ENCODE measurements at places on chromosomes 12 and 14.

DNA sequence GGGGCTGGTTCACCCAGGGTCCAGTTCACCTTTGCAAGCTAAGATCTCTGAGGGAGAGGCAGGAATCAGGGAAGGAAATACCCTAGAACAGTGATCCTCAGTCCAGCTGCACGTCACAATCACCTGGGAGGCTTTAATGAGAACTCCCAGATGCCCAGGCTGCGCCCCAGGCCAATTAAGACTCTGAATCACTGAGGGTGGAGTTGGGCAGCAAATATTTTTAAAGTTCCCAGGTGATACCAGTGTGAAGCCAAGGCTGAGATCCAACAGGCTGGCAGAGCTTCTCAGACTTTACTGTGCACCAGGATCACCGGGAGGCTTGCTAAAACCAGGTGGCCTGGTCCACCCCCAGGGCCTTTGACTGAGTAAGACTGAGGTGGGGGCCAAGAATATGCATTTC lies 23.8 kb downstream of the MYL2 start:
- DNase-seq = no peak

GRCh38 chr12:19140381-19141236 lies 11.1 kb downstream of the PLEKHA5 start:
- DNase-seq = no peak

GRCh38 chr12:132208153-132208823 lies 64.0 kb downstream of the NOC4L start:
- DNase-seq = no peak

GRCh38 chr14:101039031-101039754 lies 135.7 kb upstream of the RTL1 start:
- no peak for DNase-seq

DNA sequence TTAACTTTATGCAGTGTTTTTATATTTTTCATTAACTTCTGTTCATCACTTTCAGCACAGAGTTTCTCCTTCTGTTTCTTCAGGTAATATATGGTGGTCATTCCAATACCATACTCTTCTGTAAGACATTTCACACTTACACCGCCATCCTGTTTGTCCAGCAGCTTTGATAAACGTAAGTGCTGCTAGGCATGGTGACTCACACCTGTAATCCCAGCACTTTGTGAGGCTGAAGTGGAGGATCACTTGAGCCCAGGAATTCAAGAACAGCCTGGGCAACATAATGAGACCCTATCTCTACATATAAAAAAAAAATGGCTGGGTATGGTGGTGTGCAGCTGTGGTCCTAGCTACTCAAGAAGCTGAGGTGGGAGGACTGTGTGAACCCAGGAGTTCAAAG lies 55.8 kb downstream of the EXOC5 start:
- no peak for DNase-seq

DNA sequence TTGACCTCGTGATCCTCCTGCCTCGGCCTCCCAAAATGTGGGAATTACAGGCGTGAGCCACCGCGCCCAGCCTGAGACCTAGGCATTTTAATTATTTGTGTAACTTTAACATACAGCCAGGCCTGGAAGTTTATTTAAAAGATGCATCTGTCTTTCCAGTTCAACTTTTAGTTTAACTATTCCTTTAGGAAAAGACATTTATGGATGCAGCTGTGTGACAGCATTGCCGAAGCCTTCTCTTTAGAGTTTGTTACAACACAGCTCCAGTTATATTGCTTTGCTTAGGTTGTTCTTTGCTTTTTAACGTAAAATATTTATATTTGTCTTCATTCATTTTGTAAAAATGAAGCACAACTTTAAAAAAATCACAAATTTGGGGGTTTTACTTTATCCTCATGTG lies 67.0 kb downstream of the DIP2B start:
- no peak for DNase-seq

DNA sequence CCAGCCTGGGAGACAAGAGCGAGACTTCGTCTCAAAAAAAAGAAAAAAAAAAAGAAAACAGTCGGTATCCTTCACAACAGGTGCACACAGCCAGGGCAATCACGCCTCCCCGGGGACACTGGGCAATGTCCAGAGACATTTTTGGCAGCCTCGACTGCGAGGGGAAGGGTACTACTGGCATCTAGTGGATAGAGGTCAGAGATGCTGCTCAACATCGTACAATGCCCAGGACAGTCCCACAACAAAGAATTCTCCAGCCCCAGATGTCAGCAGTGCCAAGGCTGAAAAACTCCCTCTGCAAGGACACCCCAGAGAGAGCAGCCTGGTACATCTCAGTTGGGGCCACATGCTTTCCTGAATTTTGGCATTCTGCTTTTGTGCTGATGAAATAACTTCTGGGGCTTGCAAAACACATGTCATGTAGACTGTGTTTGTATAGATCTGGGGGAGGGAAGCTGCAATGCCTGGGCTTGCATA lies 21.5 kb downstream of the ALDH2 start:
- DNase-seq = no peak

GRCh38 chr12:119594772-119595445 lies 1.3 kb downstream of the TMEM233 start:
- DNase-seq = no peak

- no peak for DNase-seq
These were observed 83.0 kb upstream of the METAP2 start for GRCh38 chr12:95390932-95391331.

GRCh38 chr12:28440081-28440608 lies 249.9 kb downstream of the CCDC91 start:
- no peak for DNase-seq

- no peak for DNase-seq
These were observed 101.3 kb downstream of the HMGA2 start for GRCh38 chr12:65925626-65926025.

- DNase-seq = no peak
These were observed 90.5 kb downstream of the GALNT9 start for GRCh38 chr12:132238884-132239283.

DNA sequence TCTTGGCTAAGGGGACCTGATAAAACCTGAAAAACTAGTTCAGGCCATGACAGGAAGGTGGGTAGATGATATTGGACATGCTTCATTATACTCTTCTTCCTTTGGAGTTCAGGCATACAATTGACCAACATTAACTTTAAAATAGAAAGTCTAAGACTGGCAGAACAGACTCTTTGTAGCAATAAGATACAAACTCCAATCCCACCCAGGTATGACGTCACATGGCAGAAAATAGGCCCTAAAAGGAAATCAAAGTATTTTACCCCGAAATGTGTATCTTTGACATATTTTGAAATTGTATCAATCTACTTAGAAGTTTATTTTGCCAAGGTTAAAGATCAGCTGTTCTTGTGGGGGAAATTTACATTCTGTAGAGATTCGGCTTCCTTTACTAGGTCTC lies 198.1 kb upstream of the LRIG3 start:
- DNase-seq = peak; percentile 3

GRCh38 chr14:76937181-76938091 lies 91.1 kb downstream of the IRF2BPL start:
- peak; percentile 78 for DNase-seq

DNA sequence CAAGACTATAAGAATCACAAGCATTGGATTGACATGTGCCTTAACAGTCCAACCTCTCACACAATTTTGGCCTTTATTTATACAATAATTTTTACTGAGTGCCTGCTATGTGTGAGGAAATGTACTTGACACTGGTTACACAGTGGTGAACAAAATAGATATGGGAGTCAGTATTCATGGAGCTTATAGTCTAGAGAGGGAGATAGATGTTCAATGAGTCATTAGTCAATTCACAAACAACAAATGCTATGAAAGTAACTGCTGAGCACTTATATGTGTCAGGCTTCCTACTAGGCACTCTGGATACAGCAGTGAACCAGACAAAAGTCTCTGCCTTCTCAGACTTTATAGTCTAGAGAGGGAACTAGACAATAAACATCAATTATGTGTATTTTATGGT lies 3.7 kb downstream of the CFAP54 start:
- DNase-seq = no peak

DNA sequence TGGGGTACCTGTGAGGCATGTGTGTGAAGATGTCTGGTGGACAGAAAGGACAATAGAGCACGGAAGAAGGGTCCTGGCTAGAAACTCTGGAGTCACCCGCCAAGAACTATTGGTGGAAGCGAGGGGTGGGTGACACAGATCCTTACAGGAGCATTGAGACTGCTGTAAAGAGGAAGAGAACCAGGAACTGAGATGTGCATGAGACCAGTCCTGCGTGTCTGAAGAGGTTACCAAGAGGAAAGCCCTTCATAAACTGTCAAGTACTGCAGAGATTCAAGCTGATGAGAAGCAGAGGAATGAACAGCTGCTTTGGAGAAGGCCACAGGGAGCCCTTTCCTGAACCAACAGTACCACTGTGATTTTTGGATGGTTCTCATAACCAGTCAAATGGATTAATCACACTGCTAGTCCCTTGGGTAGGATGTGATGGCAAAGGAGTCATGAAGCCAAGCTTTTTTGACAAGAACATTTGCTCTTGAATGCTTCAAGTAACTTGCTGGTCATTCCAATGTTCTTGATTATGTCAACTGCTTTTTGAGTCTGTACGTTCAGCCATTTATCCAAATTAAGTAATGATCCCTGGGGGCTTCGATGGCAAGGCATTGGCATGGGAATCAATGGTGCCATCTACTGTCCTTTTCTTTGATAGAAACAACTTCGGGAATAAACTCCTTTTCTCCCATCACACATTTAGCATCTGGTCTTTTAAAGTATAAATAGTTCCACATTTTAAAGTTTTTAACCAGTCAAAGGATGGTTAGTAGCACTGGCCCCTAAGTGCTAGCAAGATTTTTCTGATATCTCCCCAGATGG lies 42.9 kb downstream of the GPR135 start:
- DNase-seq = no peak

- DNase-seq = no peak
These were observed 20.6 kb downstream of the ATF1 start for GRCh38 chr12:50784501-50784900.

DNA sequence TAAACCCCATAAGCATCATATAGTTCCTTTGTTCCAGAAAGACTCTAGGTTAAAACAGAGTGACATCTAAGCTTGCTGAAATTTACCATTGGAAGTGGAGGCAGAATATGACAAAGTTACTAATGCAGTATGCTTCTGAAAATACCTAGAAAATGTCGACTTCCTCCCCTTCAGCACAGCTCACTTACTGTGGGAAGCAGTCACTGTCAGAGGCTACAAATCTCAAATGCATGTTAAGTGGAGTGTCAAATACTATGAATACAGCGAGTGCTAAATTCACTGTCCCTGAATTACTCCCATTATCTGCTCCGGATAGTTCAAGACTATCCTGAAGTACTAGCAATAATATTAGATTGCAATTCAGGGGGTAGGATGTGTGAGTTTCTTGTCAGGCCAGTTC lies 1454.6 kb downstream of the AACS start:
- no peak for DNase-seq

DNA sequence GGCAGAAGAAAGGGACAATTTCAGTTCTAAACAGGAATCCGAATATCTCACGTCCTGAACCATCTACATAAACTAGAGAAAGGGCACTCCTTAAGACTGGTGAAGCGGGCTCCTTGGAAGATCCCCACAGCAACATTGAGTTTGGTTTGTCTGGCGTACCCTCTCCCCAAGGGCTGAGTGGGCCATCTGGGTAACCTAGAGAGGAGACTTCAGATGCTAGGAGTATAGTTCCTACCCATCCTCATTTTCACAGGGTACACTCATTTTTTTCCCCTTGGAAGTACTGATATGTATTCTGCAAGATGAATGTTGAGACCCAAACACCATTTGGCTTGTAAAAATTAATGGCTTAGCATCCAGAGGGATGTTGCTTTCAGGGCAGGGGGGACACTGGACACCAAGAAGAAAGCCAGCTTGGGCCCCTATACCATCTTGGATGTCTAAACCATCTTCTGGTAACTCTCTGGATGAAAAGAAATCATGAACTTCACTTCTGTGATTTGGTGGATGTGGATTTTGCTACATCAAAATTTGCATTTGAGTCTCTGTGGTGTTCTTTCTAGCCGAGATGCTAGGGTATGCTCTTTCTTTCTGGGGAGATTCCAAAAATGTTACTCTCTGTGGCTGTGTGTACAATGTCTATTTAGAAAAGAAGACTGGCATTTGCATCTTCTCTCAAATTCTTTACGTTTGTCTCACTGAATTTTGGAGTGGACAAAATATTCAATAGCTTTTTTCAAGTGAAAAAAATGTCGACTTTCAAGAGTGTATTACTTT lies 97.7 kb downstream of the ETV6 start:
- DNase-seq = no peak

Measured in NCI-H345 (cell line).